ENCODE measurements at places on chromosomes 11 and 22.

DNA sequence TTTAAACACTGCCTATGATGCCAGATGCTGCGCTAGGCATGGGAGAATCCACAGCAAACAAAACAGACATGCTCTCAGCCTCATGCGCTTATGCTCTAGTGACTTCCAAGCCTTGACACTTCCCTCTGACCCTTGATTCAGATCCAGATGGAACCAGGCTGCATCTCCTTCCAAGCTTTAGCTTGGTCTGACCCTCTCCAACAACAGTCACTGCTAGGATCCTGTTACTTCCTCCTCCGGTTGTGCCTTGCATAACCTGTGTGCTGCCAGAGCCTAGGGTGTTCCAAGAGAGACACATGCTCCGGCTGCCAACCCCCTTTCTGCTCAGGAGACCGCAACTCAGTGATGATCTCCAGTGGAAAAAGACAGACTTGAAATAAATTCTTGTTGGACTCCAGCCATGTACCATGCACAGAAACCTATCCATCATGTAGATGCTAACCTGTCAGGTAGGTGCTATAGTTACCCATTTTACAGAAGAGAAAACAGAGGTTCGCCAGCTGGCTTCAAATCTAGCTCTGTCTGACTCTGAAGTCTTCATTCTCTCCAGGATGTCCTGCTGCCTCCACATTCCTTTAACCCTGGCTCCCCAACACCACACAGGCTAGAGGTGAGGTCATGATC, 136.3 kb upstream of the TEAD1 start:
- DNase-seq: no peak

DNA sequence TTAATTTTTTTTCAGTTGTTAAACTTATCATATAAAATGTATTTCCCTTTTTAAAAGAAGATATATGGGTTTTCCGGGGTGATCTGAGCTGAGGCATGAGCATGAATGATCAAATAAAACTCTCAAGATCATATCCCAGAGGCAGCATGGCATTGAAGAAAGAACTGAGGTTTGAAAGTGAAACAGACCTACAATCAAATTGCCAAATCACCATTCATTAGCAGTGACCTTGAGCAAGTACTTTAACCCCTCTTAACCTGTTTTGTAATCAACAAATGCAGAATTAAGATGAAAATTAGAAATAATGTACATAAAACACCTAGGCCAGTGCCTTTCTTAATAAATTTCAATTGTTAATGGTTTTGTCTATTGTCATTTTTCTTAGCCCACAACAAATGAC, 116.0 kb downstream of the RBFOX2 start:
- no peak for DNase-seq

- DNase-seq: no peak
These were observed 40.4 kb upstream of the ETS1 start for GRCh38 chr11:128627666-128628324.

- no peak for DNase-seq
These were observed 80.1 kb downstream of the PRMT3 start for GRCh38 chr11:20467487-20468185.

DNA sequence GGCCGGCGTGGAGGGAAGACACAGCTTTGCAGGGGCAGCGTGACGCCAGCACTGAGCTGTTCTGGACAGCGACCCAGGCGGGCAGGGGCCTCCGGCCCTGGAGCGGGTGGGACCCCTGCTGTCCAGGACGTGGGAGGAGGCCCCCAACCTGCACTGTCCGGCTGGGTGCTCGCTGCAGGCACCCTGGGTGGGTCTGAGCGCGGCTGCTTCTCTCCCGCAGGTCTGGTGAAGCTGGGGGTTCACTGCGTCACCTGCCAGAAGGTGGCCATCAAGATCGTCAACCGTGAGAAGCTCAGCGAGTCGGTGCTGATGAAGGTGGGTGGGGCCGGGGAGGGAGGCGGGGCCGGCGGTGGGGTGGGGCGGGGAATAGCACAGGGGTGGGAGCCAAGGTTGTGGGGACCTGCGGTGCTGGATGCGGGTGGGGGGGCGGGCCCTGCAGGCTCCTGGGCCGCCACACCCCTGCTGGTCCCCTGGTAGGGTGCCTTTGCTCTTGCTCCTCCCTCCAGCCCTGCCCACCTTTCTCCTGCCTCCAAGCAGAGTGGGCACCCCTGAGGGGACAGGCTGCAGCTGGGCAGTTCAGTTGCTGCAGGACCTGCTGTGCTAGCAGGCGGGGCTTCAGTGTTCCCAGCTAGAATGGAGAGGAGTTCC, 46.2 kb downstream of the BRSK2 start:
- DNase-seq: no peak

DNA sequence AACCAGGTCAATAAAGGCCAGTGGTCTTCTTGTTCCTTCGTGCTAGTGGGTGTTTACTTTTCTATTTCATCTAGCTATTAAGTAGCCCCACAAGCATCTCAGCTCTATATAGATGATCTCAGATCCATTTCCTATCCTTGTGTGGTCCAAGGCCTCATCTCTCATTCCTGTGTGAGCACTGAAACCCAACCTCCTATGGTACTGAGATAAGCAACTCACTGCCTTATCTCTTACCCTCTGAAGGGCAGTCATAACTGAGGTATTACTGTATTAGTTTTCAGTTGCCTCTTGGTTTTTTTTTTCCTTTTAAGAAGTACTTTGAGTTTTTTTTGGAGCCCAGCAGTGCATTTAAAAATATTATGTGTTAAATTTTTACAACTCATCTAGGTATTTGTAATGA, 28.3 kb downstream of the ACER3 start:
- DNase-seq: no peak

- no peak for DNase-seq
These were observed 19.5 kb downstream of the MYBPC3 start for GRCh38 chr11:47332791-47333525.

DNA sequence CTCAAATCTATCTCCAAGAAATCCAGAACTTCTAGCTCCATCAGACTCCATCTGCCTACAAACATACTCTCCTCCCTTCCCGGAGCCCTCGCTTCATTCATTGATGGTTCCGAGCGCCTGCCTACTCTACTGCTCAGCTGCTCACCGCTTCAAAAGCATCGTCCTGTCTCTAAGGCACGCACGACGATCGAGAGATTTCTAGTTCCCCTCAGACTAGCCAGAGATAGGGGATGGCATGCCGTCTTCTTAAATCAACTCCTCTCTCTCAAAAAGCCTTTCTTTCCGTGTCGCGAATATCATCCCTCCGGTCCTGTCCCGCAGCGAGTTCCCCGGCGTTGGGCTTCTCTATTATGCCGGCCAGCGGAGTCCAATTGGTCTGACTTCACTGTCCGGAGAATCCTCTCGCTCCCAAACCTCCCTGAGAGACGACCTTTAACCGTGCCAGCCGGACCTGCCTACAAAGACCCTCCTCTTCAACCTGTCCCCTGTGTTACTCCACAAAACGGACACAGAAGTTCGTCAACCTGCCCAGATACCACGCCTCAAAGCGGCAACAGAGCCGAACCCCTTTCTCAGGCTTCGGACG, 592 bp downstream of the EEF1G start:
- DNase-seq: no peak

- no peak for DNase-seq
These were observed 114.4 kb downstream of the OSBP2 start for GRCh38 chr22:30809086-30809485.

- no peak for DNase-seq
These were observed 35.9 kb upstream of the LYVE1 start for GRCh38 chr11:10604340-10604748.

GRCh38 chr11:62088331-62088933, 35.4 kb upstream of the INCENP start:
- no peak for DNase-seq

DNA sequence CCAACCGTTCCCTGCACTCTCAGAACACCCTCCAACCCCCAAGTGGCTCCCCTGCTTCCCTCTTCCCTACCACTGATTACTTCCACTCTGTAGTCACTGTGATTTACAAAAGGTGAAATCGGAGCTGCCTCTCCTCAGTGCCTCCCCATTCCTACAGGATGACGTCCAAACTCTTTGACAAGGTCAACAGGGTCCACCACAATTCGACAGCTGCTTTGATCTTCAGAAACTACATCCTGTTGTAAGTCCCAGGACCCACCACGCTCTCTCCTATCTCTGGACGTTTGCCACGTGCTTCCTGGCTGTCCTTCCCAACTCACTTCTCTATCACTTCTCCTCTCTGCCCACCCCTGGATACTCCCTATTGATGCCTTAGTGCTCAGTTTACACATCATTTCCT, 85.0 kb upstream of the EIF3D start:
- DNase-seq: no peak

DNA sequence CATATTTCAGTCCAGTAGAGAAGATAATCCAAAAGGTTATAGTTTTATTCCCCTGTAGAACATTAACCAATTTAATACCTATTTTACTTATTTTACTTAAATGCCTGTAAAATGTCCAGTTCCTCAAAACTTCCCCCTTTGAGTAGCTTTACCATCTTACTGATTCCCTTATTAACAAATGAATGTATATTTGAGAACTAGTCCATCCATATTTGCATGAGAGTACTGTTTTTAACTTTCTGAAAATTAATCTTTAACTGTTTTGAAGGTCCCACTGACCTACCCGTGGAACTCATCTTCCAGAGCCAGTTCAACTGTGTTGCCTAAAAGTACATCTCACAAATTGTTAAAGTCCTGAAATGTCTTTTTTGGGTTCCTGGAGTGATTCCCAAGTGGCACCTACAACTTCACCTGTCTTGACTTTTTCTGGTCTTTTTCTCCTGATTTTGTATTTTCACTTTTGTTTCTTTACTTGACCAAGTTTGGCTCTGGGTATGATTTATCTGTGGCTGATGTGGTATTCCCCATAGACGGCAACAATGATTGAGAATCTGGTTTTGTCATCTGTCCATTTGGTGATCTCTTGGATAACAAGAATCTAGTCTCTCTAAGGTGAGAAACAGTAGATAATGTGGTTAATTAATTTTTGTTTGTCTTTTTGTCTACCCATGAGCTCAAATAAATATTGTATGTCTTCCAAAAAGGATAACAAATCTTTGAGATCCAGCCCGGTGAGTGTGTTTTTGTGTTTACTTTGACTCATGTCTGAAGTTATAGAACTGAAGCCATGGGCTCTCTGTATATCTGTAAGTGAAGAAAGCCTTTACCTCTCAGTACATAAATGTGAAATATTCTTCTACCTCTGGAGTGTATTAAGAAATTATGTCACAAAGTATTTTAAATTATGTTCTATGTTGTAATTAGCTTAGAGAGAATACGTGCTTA, 174.2 kb downstream of the ETS1 start:
- DNase-seq: no peak

- no peak for DNase-seq
These were observed 60.8 kb downstream of the OTOG start for GRCh38 chr11:17607591-17608570.

DNA sequence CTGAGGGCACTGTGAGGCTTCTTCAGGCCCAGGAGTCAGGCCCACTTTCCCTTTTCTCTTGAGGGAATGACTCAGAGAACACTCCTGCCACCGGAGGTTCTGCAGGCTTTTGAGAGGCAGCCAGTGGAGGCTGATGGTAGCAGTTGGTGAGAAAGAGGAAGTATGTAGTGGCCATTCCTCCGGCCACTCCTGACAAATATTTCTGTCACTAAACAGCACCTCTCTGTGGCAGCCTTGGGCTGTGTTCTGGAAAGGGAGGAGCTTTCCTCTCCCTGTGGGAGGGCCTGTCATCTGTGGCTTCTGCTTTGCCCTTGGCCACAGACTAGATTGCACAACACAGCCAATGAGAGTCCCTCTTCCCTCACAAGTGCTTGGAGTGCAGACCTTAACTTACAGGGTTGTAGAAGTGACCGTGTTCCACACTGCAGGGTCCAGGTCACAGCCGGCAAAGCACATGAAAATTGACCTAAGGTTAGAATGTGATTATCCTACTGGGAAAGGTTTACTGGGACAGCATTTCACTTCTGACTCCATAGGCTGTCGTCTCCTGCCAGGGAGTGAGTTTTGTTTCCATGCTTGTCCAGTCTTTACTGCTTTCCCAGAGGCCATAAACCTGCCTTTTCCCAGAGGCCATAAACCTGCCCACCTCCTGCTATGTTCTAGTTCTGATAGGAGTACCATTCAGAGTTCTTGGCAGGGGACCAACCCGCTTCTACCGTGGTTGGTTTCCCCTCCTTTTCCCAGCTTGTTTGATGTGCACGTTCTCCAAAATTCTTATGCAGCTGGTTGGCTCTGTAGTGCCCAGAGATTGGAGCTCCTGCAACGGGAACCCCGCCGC, 33.3 kb downstream of the MARK2 start:
- DNase-seq: no peak

DNA sequence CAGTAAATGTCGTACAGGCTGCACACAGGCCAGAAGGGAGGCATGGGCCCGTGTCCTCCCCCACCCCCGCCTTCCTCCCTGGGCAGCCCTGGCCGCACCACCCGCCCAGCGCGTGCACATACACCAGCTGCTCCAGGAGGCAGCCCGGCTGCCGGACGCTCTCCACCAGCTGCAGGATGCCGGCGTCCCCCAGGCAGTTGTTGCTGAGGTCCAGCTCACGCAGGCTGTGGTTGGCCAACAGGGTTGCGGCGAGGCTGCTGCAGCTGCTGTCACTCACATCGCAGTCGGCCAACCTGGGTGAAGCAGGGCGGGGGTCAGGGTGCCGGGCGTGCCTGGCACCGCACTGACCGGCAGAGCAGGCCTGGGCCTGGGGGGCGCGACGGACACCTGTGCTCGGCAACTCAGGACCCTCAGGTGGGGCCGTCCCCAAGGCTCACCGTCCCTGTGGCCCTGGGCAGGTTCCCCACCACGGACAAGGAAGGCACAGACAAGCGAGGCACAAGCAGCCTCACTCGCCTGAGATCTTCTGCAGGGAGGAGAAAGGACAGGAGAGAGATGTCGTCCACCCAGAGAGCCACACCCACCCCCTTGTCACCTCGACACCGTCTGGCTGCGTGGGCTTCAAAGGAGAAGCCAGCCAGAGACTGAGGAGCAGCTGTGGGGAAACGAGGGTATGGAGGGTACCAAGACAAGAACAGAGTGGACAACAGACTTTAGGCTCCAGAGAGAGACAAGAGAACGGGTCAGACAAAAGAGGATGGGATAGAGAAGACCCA, 12.1 kb downstream of the RNH1 start:
- DNase-seq: no peak

DNA sequence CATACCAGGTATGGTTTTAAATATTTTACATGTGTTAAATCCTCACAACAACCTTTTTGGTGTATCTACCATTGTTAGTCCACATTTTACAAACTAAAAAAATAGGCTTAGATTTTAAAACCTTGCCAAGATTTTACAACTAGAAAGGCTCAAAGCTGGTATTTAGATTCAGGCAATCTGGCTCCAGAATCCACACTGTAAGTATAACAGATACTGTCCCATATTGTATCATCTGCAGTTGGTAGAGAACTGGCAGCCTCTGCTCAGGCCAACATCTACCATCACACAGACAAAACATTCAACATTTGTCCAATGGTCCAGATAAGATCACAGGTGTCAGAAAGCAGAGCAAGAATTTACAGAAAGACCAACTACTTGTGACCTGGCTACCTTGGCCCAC, 30.9 kb downstream of the CSNK2A3 start:
- DNase-seq: no peak
